ENCODE measurements at places on chromosomes 4 and X. TPM values are rescaled to one million over a fixed set of nuclear protein-coding genes. Genes with fewer than 3 reads are reported as not detected.

DNA sequence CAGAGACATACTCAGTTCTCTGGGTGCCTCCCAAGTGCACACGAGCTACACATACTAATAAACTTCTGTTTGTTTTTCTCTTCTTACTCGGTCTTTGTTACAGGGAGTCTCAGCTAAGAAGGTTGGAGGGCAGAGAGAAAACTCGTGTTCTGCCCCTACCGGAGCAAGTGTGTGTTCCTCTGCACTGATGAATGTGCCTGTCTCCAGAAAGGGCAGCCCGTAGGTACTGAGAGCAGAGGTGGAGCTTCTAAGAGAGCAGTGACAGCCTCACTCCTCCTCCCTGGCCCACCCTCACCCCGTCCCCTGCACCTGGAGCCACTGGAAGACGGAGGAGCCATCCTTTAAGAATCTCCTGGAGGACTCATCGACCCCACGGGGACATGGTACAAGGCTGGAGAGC lies 67.6 kb downstream of the MTNR1A start:
- no peak for DNase-seq

Gene C4orf51
- total RNA-seq: not detected

DNA sequence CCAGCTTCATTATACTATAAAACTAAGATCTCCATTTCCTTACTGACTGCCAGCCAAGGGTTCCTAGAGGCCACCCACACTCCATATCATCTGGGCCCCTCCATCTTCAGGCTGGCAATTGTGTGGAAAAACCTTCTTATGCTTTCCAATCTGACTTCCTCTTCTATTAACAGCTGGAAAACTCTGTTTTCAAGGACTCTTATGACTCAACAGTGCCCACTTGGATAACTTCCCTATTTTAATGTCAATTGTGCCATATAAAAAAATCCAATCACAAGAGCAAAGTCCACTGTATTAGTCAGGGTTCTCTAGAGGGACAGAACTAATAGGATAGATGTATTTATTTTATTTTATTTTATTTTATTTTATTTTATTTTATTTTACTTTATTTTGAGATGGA lies 41.0 kb upstream of the CPEB2 start:
- no peak for DNase-seq

DNA sequence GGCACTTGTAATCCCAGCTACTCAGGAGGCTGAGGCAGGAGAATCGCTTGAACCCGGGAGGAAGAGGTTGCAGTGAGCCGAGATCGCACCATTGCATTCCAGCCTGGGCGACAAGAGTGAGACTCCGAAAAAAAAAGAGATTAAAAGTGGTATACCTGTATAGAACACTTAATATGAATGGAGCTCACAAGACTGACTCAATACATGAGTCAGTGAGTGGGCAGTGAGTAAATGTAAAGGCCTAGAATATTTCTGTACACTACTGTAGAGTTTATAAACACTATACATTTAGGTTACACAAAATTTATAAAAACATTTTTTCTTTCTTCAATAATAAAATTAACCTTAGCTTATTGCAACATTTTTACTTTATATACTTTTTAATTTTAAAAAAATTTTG lies 93.8 kb downstream of the CENPC start:
- no peak for DNase-seq

Gene EFHC2
- 4.3 TPM for total RNA-seq

- DNase-seq: no peak
Measured at GRCh38 chr4:128601991-128602695, 207.4 kb upstream of the JADE1 start.

- DNase-seq: no peak
Measured at GRCh38 chr4:26715636-26716242, 131.9 kb downstream of the TBC1D19 start.

Gene BANK1
- 2.2 TPM for total RNA-seq

Gene CSN1S1
- not detected for total RNA-seq

Gene DGAT2L6
- total RNA-seq: not detected

GRCh38 chrX:53075011-53075410 lies 7.2 kb upstream of the TSPYL2 start:
- no peak for DNase-seq

Gene SHROOM4
- 1.1 TPM for total RNA-seq

DNA sequence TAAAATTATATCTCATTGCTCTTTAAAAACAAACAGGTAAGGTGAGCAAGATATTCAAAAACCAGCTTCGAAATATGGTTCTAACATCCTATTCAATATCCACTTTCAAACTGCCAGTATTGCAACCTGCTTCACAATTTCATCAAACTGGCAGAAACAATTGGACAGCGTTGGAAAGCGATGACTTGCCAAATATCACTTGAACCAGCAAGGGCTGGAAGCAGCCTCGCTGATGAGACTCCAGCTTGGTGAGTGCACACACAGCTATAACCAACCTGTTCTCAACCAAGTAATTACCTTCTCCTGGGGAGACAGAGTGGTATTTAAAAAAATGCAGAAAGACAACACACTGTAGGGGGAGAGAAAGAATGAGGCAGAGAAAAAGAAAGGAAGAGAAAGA lies 155.8 kb upstream of the RAI2 start:
- no peak for DNase-seq

GRCh38 chr4:167774646-167775045 lies 317.7 kb upstream of the ANXA10 start:
- no peak for DNase-seq

Gene ANK2
- total RNA-seq: 0.61 TPM

DNA sequence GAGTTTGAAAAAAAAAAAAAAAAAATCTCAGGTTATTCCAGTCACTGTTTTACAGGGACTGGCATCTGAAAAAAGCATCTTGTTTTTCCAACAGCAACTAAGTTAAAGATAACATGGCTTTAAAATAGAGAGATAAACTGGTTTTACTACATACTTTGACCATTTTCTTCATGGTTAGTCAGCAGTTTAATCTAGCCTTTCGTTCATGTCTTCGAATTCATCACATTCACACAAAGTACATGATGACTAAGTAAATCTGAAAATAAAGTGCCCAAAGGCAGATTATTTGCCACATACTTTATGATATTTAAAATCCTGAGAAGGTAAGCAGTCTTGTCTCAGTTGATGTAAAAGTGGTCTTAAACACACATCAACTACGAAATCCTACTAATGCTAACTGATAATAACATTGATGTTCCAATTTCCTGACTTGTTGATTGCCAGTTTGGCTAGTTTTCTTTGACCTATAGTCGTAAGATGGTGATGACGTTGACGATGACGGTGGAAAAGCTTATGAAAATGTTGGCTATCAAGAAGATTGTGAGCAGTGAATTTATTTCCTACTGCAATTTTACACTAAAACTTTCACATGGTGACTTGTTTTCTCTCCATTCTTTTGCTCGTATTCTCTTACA lies 540.5 kb upstream of the BOD1L1 start:
- DNase-seq: peak; percentile 94

DNA sequence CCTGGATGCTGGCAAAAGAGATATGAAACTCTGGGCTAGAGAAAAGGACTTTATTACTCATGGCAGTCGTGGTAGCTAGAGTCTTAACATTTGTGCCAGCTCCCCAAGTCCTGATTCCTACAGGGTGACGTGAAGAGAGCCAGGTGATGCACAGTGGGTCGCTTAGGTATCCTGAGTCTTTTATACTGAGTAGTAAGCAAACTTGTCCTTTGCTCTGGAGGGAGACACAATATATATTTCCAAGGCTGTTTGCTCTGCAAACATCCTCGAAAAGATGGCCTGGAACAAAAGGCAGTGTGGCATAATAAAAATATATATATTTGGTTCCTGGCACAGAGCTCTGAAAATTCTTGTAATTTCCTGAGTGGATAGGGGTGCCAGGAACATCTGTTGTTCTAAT lies 23.0 kb downstream of the ZNF81 start:
- DNase-seq: no peak

DNA sequence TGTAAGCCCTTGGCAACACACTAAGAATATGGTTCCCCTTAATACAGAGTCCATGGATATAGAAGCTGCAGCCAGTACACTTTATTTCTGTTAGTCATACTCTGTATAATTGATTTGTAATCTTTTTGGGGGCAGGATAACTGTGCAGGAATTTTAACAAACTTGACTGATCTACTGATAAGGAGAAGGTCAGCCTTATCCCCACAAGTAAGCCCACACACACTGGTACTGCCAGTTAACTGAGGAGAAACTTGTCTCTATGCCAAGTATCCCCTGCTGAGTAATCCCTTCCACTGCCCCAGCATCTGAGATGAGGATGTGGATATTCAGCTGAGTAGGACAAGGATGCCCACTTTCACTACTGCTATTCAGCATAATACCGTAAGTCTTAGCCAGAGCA lies 154.9 kb upstream of the CXXC4 start:
- no peak for DNase-seq

Gene XK
- 3.7 TPM for total RNA-seq

DNA sequence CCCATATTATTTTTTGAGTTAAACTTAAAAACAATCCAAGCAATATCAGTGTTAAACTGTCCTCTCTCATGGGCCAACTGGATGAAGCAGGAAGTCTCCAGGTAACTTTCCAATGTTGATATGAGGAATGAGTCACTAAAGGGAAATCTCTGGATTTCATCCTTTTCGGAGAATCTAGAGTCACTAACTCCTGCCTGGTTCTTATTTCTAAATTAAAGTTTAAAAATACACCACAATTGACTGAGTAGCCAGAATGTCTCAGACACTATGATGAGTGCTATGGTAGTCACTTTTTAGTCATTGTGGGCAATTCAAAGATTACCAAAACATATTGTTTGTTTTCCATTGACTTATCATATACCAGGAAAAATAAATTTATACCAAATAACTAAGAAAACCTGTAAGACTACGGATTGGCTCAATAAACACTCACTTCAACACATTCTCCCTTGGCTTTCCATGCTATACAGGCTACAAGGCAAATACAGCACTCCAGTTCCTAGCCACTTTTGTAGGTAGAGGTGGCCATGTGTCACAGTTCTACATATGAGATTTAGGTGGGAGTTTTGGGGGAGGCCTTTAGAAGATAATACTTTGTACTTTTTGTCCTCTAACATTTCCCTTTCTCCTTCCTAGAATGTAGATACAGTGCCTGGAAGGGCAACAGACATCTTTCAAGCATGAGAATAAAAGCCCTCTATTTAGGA lies 8.6 kb downstream of the SLC9B2 start:
- DNase-seq: no peak

Gene SGMS2
- 17.0 TPM for total RNA-seq

DNA sequence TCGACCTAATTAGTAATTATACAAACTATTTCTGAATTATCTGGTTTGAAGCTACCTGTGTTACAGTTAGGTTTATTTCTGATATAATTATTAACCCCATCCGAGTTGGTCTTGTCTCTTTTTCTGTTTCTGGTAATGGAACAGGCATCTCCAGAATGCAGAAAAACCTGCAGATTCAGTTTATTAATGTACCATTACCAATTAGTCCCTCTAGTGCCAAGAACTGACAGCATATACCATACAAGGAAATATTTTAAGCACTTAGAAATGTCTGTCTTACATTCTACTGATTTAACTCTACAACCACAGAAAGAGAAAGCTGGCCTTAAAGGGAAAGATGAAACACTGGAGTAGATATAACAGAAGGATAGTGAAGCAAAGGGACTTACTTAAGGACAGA lies 570.6 kb downstream of the CENPC start:
- DNase-seq: peak; percentile 35

- DNase-seq: no peak
Measured at GRCh38 chr4:82891707-82892466, 934 bp upstream of the SEC31A start.

DNA sequence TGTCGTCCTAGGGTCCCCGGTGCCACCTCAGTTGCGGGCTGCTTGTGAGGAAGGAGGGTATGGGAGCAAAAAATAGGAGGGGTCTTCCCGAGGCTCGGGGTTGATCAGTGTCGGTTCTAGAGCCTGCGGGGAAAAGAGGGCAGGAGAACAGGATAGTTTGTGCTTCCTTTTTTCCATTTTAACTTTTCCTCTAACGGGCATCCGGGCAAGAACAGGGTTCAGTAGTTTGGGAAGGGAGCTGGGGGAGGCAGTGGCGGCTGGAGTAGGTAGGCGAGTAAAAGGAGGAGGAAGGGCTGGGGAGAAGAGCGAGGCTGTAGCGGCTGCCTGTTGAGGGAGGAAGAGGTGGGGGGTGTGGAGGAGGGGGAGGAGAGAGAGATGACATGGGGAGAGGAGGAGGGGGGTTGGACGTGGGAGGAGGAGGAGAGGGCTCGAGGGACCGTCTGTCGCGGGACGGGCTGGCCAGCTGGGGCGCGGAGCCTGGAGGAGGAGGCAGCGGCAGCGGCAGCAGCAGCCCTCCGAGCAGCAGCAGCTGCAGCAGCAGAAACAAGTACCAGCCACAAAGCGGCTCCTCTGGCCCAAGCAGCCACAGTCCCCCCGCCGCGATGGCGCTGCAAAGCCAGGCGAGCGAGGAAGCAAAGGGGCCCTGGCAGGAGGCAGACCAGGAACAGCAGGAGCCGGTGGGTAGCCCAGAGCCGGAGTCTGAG lies at the start of gene SLC16A2:
SLC16A2 (plus strand) TSS at position 458 of the 704 bp plus-strand sequence; CDS start at position 603, 145 bp downstream.
- DNase-seq: no peak

GRCh38 chr4:10129196-10130177 lies 12.9 kb upstream of the WDR1 start:
- DNase-seq: no peak

Gene RIBC1
- total RNA-seq: 2.2 TPM

Gene MAGEA2
- total RNA-seq: 18.7 TPM

Gene DCAF8L2
- total RNA-seq: 5.6 TPM
